ENCODE measurements at places on chromosomes 7 and 10. TPM values are rescaled to one million over a fixed set of nuclear protein-coding genes. Genes with fewer than 3 reads are reported as not detected.

ZCWPW1 gene
- total RNA-seq, result 0.42 TPM

SAMD9L gene
- 15.0 TPM for total RNA-seq

PRKAR1B gene
- 27.2 TPM for total RNA-seq

CPA1 gene
- not detected for total RNA-seq

MACC1 gene
- under 0.01 TPM for total RNA-seq

ADIRF gene
- 36.5 TPM for total RNA-seq
